ENCODE measurements at places on chromosomes 5 and 9.

DNA sequence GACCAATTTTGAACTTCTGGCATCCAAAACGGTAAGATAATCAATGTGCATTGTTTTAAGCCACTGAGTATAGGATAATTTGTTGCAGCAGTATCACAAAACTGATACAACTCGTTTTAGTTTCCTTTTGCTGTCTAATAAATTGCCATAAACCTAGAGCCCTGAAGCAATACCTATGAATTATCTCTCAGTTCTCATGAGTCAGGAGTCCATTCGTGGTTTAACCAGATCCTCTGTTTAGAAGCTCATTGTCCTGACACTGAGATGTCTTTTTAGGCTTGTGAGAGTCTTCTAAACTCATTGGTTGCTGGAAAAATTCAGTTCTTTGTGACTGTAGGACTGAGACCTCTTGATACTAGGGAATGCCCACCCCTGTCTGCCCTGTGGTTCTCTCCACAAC, 262.9 kb downstream of the SEMA5A start:
- no peak for DNase-seq

DNA sequence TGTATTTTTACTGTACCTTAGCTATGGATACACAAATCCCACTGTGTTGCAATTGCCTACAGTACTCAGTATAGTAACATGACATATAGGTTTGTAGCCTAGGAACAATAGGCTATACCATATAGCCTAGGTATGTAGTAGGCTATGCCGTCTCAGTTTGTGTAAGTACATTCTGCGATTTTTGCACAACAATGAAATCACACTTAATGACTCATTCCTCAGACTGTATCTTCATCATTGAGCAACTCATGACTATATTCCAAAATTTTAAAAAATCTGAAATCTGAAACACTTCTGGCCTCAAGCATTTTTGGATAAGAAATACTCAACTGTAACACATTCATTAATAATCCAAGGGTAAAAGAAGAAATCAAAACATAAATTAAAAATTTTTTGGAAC, 666.8 kb upstream of the GRAMD2B start:
- DNase-seq, result no peak

DNA sequence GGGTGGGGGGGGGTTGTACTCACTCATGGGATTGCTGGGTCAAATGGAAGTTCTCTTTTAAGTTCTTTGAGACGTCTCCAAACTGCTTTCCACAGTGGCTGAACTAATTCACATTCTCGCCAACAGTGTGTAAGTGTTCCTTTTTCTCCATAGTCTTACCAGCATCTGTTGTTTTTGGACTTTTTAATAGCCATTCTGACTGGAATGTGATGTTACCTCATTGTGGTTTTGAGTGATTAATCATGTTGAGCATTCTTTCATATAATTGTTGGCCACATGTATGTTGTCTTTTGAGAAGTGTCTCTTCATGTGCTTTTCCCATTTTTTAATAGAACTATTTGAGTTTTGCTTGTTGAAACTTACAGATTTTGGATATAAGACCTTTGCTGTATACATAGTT, 94.9 kb upstream of the PLPPR1 start:
- peak; percentile 63 for DNase-seq

- peak; percentile 62 for DNase-seq
Measured at GRCh38 chr9:73151653-73152542, at the start of gene ANXA1. Gene ANXA1 (plus strand): TSS chr9:73151865. CDS start chr9:73158536, 6,671 bp downstream.

GRCh38 chr5:129909225-129909624, 5.0 kb downstream of the CHSY3 start:
- DNase-seq, result no peak
